ENCODE measurements at places on chromosomes 16 and 17.

DNA sequence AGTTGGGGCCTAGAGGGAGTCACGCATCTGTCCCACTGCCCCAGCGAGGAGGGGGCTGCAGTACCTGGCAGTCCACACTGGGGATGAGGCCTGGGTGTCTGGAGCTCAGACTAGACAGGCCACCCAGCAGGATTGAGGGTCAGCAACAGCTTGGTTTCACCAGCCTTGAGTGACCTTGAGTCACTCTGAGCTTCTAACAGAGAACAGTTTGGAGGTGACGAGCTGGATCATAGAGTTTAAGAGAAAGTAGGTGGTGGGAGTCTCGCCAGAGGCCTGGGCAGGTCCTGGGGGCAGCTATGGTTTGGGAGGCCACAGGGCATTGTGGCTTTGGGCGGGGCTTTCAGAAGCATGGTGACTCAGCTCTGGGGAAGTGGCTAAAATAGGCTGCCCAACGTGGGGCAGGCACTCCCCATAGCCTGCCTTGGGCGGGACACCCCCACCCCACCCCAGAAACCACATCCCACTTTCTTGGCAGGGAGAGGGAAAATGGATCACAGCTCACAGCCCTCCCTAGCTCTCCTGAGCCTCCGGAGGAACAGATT is 20.5 kb downstream of the CDC42EP4 start:
- DNase-seq: peak; percentile 82

DNA sequence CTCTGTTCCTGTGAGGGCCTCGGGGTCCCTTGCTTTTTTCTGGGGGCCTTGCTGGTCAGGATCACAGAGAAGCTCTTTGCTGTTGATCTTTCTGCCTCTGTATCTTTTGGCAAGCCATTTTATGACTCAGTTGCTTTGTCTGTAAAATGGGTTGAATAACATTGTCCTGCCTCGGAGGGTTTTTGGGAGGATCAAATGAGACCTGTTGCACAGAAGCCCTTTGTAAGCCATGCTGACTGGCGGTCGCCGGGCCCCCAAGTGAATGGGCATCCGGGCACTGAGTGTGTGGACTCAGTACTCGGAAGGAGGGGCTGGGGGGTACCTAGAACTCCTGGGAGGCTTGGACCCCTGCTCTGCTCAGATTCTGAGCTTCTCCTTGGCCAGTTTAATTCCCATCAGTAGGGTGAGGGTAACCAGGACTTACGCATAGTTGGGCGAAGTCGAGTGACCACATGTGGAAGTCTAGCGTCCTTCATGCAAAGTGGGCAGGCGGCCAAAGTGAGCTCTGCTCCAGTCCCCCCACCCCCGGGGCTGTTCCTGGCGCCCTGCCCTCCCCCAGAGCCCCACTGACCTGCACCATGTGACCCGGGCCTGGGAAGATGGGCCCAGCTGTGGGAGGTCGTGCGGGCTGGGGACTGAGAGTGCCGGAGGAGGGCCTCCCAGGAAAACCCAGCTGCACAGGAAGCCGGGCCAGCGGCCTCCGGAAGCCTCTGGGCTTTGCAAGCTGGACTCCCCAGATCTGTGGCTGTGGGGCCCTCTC is 284.0 kb downstream of the SEC14L1 start:
- peak; percentile 96 for DNase-seq

DNA sequence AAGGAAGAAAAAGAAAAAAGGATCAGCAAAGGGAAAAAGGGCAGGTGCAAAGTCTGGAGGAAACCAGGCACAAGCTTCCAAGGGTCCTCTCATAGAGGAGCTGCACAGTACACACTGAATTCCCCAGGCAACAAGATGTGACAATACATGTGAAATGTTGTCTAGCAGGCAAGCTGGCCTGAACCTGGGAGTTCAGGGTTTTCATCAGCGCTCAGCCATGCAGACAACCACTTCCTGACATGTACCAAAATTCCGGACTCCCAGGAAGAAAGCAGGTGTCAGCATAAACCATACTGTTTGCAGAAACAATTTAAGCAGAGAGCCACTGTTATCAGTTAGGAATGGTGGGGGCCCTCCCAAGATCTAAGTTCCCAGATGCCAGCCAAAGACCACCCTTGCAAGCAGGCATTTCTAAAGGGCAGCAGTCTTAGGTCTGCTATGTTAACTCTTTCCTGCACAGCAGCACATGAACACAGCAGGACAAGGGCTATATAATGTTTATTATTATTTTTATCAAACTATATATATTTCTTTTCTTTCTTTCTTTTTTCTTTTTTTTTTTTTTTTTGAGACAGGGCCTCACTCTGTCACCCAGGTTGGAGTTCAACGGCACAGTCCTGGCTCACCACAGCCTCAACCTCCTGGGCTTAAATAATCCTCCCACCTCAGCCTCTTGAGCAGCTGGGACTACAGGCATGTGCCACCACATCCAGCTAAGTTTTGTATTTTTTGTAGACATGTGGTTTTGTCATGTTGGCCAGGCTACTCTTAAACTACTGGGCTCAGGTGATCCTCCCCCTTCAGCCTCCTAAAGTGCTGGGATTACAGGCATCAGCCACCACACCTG is 10.1 kb downstream of the TK2 start:
- DNase-seq: peak; percentile 54

DNA sequence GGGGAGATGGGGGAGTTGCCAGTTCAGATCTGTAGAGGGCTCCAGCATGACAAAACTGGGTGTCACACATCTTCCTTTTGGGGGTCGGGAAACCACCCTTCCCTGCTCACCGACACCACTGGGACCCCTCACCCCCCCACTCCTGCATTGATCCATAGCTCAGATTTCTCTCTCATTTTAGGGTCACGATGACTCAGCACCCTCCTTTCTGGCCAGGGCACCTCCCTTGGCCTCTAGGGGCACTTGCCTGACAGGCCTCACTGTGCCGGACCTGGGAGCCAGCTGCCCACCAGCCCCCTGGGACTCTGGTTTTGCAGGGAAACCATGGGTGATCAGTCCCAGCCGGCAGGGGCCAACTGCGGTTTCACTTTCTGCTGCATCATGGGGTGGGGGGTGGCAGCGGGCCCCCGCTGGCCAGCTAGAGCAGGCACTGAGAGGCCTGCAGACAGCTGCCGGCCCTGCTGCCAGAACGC is 239.4 kb downstream of the MRTFB start:
- DNase-seq: no peak

GRCh38 chr16:57842601-57843000 is 40.3 kb upstream of the KIFC3 start:
- no peak for DNase-seq

- DNase-seq: no peak
Observed at GRCh38 chr17:56108811-56109284, 44.4 kb upstream of the ANKFN1 start.
